Astrocyte of the spinal cord (primary cell): ENCODE measurements at places on chromosomes 13 and 19.
A peak's percentile ranks its signal among the peaks of the same experiment; 100 is the strongest.

GRCh38 chr13:105920370-105920769 is 615.1 kb downstream of the EFNB2 start:
- peak; percentile 37 for DNase-seq

- DNase-seq, result no peak
These were observed 48.0 kb upstream of the IPO5 start for GRCh38 chr13:97905517-97905916.

GRCh38 chr19:54473071-54473891 is at the start of gene CDC42EP5:
TSS of gene CDC42EP5 (minus strand) at chr19:54473296. CDS start at chr19:54465547, 7,749 bp downstream.
- peak; percentile 85 for DNase-seq

DNA sequence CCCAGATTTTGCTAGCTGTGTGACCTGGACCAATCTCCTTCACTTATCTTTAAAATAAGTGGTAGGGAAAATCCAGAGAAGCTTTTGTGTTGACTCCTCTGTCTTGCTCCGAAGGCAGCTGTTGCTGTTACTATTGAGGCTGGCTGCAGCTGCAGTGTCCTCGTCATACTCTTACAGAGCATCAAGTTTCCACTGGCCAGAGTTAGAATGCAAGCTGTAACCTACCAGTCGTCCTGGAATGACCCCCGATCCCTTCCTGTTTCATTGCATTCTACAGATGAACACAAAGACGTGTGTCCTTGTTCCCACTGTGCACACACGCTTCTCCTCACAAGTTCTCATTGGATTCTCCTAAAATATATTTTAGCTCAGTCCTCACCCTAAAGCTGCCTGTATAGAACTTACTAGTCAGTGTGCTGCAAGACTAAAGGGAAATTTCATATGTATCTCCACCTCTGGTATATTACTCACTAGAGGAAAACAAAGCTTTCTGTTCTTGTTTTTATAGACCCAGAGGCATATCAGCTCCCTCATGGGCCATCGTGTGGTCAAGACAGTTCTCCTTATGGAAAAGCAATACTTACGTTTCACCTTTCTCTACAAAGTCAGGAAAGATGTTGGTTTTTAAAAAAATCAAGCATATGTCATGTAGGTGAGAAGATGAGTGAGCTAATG is 589.8 kb downstream of the LMO7 start:
- peak; percentile 47 for DNase-seq

DNA sequence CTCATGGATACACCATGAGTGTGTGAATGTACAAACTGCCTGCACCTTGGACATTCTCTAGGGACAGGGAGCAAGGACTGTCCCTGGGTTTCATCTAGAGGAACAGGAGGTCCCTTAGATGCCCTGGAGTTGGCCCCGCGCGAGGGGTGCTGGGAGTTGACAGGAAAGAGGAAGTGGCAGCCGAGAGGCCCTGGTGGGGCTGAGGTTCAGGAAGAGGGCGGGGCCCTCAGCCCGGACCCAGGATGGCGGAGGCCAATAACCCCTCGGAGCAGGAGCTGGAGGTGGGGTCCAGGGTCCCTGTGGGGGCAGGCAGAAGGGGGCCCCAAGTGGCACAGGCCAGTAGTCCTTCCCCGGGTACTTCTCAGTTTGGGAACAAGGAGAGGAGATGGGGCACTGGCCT is 6.9 kb downstream of the PKN1 start:
- DNase-seq, result no peak

GRCh38 chr19:50713556-50714236 is 5.9 kb downstream of the SHANK1 start:
- no peak for DNase-seq

GRCh38 chr13:28357247-28357825 is 137.6 kb downstream of the FLT1 start:
- no peak for DNase-seq

DNA sequence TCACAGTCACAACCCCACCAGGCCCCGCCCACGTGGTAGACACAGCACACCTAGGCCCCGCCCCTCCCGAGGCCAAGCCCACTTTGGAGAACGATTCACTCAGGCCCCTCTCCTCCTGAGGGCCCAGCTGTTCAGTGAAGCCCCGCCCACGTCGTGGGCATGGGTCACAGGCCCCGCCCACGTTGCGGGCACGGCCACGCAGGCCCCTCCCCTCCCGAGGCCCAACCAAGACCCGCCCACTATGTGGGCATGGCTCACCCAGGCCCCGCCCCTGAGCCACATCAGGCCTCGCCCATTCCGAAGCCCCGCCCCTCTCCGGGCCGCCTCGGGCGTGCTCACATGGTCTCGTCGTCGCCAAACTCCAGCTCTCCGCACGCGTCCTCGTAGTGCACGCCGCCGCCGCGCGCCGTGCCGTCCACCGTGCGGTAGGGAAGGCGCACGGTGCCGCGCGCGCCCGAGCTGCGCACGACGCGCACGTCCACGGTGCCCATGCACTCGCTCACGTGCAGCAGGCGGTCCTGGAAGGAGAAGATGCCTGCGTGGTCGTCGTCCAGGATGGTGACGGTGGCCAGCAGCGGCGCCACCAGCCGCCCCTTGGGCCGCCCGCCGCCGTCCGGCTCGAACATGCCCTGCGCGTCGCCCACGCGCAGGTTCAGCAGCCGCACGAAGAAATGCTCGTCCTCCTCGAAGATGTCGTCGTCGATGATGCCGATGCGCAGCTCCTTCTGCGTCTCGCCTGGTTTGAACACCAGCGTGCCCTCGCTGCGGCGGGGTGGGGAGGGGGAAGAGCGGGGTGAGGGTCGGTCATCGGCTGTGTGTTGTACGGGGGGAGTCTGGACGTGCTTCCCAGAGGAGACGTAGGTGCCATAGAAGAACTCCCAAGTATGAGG is 24.0 kb downstream of the SLC8A2 start:
- peak; percentile 15 for DNase-seq

DNA sequence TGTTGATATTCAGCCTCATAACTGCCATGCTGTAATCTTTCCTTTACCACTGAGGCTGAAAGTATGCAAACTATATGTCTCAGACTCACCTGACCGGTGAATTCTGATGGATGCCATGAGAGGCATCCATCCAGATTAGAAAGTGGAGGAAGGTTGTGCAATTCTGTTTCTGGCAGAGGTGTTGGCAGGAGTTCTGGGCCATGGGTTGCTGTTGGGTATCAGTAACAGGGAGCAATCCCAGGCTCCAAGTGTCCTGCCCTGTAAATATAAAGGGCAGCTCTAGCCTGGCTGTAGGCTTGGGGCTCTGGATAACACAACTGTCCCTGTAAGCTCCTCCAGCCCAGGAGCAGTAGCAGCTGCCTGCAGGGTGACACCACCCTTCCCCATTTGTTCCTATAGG is 77.4 kb upstream of the ABCC4 start:
- DNase-seq, result no peak

DNA sequence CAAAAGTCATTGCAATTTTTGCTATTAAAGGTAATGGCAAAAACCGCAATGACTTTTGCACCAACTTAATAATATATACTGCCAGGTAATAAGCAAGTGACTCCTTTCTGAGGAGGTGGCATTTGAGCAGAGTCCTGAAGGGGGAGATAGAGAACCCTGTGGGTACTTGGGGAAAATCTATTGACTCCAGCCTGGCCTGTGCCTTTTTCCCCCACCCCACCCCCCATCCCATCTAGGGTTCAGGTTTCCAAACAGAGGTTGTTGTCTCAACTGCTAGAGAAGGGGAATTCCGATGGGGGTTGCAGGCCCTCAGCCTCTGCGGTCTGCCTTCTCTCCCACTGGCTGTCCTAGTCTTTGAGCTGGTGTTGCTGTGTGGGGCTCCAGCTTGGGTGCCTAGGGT is 11.5 kb downstream of the S1PR2 start:
- no peak for DNase-seq

DNA sequence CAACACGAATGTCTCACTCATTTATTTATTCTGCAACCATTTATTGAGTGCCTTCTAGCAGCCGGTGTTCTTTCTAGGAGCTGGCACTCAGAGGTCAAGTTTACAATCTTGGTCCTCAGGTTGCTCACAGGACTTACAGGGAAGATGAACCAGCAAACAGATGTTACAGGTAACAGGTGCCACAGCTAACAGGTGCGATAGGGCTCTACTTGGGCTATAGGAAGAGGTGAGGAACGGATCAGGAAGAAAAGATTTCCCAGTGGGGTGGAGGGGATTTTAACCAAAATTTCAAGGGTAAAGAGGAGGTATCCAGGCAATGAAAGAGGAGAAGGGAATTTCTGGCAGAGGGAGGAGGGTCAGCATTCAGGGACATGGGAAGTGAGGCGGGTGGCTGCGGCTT is 87.3 kb upstream of the FARP1 start:
- DNase-seq, result no peak

DNA sequence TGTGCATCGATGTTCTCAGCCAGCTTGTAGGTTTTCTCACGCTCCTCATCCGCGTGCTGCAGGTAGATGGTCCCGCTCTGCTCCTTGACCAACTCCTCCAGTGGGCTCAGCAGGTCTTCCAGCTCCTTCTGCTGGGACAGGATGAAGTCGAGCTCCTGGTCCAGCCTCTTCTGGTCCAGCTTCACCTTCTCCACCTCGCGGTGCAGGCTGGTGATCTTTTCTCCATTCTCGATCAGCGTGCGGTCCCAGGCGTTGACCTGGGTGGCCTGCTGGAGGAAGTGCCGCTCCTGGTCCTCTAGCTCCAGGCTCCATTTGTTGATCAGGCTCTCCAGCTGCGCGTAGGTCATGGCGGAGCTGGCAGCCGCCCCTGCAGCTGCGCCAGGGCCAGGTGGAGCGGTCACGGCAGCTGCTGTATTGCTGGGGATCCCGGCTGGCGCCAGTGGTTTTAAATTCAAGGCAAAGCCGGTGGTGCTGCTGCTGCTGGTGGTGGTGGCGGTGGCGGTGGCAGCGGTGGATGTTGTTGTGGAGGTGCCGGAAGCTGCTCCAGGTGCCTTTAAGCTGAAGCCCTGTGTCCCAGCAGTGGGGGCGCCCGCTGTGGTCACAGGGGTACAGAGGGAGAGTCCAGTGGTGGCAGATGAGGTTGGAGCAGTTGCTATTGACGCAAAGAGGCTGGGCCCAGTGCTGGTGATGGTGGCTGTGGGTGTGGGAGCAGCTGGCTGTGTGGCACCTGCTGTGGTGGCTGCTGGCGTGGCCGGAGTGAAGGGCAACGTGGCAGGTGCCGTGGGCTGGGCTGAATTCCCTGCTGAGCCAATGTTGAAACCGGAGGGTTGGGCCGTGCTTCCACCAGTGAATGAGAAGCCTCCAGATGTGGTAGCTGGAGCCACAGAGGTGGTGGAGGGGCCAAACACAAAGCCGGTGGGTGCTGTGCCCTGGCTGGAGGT is 12.1 kb upstream of the IL4I1 start:
- DNase-seq, result no peak

GRCh38 chr19:28359431-28360414 is 853.2 kb downstream of the UQCRFS1 start:
- no peak for DNase-seq

GRCh38 chr13:98719527-98720250 is 32.8 kb downstream of the SLC15A1 start:
- DNase-seq, result no peak

GRCh38 chr19:33395561-33396550 is 22.3 kb downstream of the CEBPG start:
- peak; percentile 28 for DNase-seq

GRCh38 chr13:97257800-97258799 is 36.0 kb downstream of the MBNL2 start:
- DNase-seq, result peak; percentile 89

DNA sequence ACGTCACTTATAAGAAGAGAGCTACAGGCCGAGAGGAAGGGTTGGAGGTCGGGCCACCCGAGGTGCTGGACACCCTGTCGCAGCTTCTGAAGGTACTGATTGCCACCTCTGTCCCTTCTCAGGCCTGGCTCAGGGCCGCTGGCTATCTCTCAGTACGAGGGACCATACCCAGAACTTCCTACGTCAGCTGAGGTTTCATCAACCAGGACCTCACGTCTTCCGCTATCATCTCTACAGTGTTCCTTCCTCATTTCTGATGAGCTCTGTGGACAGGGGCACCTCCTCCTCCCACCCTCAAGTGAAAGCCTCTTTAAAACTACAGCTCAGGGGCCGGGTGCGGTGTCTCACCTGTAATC is 58.2 kb upstream of the USE1 start:
- DNase-seq, result no peak

- peak; percentile 4 for DNase-seq
These were observed 87.6 kb downstream of the MYCBP2 start for GRCh38 chr13:77239312-77239711.

GRCh38 chr19:32691952-32692726 is 518 bp downstream of the NUDT19 start:
- peak; percentile 62 for DNase-seq

DNA sequence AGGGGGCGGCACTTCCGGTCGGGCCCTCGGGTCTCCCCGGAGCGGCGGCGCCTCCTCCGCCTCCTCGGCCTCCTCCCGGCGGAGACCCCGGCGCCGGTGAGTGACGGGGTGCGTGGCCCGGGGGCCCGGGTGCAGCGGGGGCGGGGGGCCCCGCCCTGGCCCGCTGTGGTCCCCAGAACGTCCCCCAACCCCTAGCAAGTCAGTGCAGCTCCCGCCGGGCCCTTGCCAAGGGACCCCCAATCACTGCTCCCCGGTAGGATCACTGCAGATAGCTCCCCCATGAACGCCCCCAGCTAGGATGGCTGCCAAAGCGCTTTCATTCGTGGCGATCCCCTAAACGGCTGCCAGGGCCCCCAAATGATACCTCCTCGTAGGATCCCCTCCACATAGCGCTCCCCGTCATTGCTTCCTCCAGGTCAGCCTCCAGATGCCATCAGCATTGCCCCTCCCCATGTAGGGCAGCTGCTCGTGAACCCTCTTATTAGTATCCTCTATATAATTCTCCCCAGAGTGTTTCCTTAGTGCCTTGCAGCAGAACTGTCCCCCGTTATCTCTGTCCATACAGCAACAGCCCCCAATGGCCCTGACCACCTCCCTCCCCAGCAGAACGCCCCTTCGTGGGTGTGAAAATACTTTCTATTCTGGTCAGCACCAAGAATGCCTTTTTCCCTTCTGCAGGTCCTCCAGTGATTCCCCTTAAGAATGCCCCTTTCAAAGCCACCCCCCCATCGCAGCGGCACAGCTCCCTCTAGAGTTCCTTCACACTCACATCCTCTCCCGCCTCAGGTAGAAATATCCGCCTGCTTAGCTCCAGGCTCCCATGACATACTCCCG is at the start of gene ZNF865:
Gene ZNF865, plus strand, starts transcription at position 11 of the 834 bp plus-strand sequence. CDS start 7,972 bp downstream, outside the sequence.
- peak; percentile 87 for DNase-seq

DNA sequence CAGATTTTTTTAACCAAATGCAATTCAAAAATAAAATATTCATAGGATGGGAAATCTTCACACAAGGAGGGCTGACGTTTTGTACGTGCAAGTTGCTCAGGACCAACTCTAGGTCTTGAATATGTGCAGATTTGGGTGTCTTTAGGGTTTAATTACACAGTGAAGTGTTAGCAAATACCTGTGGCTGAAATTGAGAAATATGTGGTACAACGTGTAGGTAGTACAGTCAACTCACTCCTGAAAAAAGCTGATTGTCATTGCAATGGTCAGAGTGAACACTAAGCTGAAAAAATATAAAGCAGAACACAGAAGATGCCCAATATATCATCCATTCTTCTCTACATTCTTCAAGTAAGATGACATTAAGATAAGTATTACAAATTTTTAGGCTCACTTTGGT is 314.3 kb downstream of the SLITRK1 start:
- no peak for DNase-seq
